ENCODE measurements at places on chromosomes 6 and 20.
A peak's percentile ranks its signal among the peaks of the same experiment; 100 is the strongest.

GRCh38 chr6:164579035-164579434 lies 730.4 kb downstream of the C6orf118 start:
- DNase-seq, result no peak

- no peak for DNase-seq
These were observed 248.1 kb upstream of the FOXQ1 start for GRCh38 chr6:1063671-1064355.

DNA sequence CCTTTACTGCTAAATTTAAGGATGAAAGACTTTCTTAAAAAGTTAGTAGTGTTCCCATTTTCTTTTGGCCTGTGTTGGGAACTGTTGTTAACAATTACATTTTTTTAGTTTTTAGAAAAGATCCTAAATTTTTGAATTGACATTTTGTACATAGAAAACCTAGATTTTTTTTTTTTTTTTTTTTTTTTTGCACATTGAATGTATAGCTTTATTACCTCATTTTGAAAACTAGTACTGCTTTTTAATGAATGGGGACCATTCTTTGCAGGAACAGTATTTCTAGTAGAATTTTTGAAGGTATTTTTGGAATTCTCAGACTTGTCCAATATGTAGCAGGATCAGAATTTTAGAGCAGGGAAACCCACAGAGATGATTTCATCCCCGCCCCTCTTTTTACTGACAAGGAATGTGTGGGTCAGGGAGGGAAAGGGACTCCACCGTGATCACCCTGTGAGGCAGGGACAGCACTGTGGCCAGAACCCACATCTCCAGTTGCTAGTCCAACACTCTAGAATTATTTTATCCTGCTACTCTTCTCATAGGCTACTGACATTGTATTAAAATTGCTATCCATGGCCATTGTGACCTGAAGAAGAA lies 154.4 kb upstream of the SUPT3H start:
- no peak for DNase-seq

DNA sequence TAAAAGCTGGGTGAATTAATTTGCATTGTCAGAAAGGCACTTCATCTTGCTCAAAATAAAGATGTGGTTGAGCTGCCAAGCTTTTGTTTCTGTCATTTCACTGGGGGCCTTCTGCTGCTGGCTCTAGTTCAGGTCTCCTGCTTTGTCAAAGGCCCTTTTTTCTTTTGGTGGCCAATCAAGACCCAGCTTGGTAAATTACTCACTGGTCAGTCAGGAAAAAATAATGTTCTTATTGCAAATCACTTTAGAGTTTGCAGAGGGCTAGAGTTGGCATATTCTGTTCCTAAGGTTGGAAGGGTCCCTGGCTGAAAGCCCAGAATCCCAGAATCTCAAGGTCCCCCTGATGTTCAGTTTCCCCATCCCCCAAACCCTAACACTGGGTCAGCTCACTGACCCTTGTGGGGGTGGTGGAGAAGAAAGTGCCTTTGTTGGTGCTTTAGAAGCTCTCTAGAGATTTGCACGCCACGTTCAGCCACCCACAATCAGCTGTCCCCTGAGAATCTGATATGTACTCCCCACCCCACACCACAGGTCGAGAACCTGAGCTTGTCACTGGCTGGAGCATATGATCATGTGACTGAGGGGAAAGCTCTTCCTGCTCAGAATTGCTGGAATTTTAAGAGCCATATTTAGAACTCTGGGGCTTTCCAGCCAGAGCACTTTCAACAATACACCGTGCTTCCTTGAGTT lies 21.7 kb upstream of the BNIP5 start:
- no peak for DNase-seq

DNA sequence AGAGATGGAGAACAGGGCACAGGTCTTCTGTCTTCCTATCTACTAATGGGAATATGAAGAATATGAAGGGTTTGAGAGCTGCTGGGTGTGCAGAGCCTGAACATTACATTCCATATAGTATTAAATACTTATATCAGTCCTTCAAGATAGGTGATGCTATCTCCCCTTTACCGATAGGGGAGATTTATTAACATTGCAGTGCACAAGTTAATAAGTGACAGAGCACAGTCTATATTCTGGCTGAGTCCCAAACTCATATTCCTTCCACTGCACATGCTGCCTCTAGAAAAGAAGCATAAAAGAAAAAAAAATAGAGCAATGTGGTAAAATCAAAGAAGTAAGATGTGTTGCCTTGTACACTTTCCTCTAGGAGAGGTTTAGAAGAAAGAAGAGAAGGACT lies 18.5 kb upstream of the KIAA0408 start:
- no peak for DNase-seq

GRCh38 chr6:129662406-129662766 lies 47.6 kb downstream of the ARHGAP18 start:
- no peak for DNase-seq

DNA sequence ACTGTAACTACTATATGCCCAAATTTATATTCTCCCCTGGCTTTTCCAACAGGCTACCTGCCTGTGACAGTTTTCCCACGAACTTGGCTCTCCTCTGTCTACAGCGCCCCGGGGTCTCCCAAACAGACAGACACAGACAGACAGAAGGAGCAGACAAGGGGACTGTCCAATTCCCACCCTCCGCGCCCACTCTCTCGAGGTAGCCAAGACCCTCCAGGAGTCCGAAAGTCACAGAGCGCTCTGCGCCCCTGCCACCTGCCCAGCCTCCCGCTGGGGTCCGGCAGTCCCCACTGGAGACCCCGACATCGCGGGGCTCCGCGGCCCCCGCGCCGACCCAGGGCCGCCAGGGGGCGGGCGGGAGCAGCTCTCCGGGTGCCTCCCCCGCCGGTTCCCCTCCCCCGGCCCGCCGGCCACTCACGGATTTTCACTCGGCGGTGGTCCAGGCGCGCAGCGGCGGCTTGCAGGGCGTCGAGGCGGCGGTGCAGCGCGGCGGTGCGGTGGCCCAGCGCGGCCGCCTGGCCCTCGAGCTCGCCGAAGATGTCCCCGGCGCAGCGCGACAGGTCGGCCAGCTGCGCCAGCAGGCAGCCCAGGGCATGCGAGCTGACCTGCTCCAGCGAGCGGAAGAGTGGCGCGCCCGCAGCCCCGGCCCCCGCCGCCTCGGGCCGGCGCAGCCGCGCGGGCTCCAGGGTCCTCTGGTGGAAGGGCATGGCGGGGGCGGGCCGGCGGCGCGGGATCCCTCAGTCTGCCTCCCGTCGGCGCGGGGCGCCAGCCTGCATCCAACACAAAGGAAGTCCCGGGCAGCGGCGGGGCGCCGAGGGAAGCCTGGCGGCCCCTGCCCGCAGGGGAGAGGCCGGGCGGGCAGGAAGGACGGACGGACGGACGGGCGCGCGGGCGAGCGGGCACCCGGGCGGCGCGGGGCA lies 81.3 kb upstream of the CCDC28A start:
- peak; percentile 46 for DNase-seq

Data from stimulated activated CD4-positive, alpha-beta T cell treated with anti-CD3 and anti-CD28 coated beads, Interleukin-4, amount 100 ng/mL, for 24 hours (primary cell).